ENCODE measurements at places on chromosomes 3 and 15.

DNA sequence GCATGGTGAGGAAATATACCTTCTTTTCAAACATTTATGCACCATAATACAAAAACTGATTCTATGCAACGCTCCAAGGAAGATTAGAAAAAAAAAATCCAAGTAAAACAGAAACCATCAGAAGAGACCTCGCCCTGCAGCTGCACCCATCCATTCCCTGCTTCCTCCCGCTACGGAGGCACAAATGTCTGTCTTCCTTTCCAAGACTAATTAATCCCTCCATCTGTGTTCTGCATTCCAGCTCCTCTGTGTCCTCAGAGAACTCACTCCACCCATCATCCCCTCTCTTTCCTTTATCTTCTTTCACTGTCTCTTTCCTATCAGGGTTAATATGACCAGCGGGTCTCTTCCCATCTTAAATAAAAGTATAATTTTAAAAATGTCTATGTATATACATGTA is 196.1 kb downstream of the ADAMTSL3 start:
- no peak for DNase-seq

GRCh38 chr3:13822871-13823585 is 56.8 kb downstream of the WNT7A start:
- DNase-seq = no peak

DNA sequence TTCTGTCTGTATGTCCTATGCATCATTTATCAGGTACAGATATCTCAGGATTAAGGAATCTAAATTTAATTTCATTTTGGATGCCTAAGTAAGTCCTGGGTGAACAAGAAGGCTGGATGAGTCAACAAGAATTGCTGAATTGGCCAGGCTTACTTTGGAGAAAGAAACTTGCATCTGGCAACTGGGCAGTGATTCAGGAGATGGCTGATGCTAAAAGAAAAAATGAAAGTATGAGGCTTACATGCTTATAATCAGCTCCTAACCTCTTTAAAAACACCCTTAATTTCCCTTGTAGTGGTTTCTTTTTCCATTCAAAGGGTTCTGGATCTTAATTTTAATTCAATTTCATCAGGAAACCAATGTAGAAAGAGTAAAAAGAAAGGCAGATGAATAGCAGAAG is 228.8 kb upstream of the PEX5L start:
- no peak for DNase-seq

DNA sequence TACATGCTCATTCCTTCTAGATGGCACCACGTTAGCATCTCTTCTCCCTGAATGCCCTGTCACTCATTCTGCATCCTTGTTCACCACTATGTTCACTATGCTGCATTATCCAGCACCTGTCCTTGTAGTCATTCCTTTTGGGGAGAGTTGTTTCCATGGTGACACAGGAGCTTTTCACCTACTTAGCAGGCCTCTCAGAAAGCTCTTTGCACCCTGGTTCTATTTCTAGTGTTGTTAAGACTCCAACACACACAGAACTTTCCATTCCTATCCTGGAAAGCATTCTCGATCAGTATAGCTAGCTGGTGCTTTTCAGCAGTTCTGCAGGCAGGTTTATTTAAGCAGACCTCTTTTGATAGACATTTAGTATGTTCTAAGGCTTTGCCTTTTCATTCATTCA is 6.7 kb upstream of the RPL14 start:
- DNase-seq = no peak

GRCh38 chr3:149494022-149494758 is 19.7 kb downstream of the TM4SF4 start:
- DNase-seq = peak; percentile 82

DNA sequence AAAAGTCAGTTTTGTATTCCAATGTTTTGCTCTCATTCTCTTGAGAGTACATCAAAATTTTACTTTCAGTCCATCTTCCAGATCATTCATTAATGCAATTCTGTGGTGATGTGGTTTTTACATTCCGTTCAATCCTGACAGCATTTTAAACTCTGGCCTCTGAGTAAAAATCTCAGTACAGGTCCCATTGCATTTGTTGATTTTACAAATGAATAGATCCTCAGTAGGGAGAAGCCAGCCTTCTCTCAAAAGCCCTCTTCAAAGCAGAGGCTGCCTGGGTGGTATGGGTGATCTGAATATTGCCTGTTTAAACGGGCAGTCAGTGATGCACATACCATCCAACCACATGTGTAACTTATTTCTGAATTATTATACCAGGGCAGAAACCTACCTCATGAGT is 72.5 kb upstream of the TSC22D2 start:
- DNase-seq = peak; percentile 70

GRCh38 chr3:129235344-129235917 is 14.0 kb upstream of the COPG1 start:
- DNase-seq = no peak

DNA sequence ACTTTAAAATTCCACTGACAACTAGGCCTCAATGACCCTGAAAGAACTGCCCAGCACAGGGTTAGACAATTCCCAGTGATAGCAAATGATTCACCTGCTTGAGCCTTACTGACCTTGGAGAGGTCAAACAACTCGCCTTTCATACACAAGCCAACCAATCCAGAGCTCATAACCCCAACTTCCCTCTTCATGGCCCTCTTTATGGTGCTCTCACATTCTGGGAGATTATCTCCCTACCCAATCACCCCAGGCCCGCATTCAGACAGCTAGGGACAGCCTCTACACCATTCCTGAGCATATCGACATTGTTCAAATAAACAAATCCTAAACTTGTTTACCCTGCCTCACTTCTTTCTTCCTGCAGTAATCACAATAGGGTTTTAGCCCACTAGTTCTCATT is 32.2 kb upstream of the COLQ start:
- no peak for DNase-seq

DNA sequence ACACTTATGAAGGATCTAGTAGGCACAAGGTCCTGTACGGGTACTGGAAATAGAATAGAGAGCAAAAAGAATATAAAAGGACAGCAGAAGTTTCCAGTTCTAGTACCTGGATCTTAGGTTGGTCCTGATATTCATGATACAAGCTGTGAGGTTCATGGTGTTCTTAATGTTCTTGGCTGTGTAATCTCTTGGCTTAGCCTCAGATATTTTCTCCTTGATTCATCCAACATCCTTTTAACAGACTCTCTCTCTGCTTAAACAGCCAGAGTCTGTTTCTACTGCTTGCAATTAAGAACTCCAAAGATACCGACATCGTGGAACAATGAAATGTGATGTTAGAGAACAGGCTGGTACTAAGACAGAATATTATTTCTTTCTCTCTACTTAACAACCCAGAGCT is 49.9 kb downstream of the CNTN3 start:
- no peak for DNase-seq

DNA sequence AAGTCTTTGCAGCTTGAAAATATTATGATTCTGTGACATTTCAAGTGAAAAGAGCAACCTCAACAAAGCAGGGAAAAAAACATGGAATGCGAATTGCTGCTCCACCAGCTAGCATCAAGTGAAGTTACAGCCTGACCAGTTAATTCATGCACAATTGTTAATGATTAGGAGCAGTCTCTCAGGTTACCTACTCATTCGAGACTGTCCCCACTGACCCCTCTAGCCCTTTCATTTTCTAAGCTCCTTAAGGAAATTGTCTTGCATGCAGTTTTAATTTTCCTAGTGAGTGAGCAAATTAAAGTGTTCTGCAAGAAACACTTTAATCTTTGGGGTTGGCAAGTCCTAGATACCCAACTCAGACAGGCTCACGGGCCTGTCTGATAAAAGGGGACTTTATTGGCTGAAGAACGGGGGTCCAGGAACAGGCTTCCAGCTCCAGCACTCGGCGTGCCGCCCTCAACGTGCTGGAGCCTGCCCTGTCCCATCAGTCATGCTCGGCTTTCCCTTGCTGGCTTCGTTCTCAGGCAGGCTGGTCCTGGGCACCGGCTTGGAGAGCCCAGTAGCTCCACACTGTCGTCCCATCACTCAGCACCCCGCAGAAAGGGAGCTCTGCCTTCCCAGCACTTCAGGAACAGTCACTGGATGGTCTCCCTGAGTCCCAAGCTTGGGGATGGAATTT is 18.3 kb downstream of the PODXL2 start:
- DNase-seq = no peak

GRCh38 chr15:31435261-31435911 is 108.8 kb downstream of the KLF13 start:
- DNase-seq = peak; percentile 83

DNA sequence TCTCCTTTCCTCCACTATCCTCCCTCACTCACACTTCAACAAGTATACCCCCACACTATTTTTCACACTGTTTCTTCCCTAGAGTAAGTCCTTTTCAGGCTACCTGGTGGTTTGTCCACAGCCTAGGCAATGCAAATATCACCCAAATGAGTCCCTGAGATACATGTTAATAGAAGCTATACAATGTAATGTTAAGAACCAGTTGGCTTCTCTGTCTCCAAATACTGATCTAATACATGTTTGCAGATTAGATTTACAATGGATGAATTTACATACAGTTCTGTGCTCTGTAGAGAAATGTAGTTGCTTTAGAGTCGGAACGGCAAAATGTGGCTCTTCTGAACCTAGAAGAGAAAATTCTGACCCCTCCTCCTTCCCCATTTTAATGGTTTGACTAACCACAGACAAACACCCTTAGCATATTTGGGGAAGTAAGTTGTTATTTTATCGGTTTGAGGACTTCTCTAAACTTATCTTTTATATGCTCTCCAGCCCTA is 63.6 kb upstream of the MBNL1 start:
- DNase-seq = no peak

DNA sequence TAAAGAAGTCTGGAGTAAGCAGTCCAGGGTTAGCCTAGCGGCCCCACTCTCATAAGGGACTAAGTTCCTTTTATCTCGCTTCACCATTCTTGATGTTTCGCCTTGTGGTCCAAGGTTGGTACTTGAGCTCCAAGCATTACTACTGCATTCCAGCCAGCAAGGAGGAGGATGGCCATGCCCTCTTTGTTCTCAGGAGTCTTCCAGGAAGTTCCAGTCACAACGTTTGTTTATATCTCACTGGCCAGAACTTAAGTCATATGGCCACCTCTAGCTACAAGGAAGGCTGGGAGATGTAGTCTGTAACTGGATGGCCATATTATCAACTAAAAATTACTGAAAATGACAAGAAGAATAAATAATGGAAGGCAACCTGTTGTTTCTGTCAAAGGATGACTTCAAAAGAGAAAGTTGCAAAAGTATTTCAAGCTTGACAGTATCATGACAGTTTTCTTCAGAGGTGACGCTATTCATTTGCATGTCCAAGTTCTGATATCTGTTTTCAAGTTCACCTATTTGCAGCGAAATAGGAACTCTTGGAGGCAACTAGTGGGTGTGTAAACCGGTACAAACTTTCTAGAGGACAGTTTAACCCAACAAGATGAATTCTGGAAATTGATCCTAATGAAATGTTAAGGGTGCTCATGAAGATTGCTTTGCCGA is 118.6 kb downstream of the PGPEP1L start:
- DNase-seq = peak; percentile 49

DNA sequence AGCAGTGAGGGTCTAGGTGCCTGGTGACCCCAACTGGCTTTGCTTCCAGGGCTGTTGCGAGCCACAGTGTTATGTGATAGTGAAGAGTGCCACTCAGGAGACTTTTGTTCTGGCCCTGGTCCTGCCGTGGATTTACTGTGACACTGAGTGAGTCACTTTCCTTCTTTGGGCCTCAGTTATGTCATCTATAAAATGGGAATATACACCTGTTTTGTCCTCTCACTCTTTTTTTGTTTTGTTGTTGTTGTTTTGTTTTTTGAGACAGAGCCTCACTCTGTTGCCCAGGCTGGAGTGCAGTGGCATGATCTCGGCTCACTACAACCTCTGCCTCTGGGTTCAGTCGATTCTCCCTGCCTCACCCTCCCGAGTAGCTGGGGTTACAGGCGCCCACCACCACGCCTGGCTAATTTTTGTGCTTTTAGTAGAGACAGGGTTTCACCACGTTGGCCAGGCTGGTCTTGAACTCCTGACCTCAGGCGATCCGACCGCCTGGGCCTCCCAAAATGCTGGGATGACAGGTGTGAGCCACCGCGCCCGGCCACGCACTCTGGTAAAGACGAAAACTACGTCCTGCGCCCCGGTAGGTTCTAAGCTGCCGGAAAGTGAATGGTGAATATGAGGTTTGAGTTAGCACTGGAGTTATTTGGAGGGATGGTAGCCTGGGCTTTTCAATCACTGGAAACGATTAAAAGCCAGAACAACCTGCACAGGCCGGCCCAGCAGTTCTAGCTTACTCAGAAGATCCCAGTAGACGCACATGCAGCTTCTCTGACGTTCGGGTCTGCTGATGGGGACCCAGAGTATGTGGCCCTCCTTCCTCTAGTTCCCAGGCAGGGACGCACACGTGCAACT is 46.6 kb downstream of the BDH1 start:
- no peak for DNase-seq

DNA sequence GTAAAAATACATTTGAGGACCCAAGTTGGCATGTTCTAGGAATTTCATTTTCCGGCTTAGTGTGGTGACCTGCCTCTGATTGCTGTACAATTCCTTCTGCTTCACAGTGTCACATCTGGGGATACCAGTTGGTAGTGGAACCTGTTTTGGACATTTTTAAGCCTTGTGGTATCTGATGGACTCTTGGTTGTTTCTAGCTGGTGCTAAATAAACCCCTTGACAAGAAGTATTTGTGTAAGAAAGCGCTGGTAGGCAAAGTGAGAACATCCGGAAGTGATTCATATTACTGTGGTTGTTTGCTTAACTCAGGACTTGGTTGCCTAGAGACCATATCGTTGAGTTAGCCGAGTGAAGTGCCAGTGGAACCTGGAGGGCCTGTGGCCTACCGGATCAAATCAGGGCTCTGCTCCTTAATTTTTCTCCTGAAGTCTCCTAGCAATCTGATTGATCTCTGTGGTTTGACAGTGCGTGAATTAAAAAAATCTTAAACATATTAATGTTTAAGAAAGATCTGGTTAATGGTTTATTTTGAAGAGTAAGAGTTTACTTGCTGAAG is 12.8 kb downstream of the IQGAP1 start:
- DNase-seq = peak; percentile 95

DNA sequence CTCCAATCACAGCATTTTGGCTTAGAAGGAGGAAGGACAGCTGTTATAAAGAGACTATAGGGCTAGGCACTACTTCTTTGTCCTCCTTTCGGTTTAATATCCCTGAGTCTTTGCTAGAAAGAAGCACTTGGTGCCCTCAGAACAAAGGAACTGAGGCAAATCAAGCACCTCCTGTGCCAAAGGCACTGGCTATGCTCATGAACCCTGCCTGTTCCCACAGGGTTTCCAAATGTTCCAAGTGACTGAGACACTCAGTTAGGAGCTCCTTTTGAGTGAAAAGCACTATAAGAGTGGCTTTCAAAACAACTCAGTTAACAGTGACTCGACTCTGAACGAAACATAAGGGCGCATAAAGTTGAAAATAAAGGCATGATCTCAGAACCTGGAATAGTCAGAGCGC is 25.0 kb downstream of the TBC1D2B start:
- no peak for DNase-seq

Measured in SK-MEL-5 (cell line).